ENCODE measurements at places on chromosomes 2 and 18. TPM values are rescaled to one million over a fixed set of nuclear protein-coding genes. Genes with fewer than 3 reads are reported as not detected.

GRCh38 chr2:8513601-8514273, 168.1 kb upstream of the ID2 start:
- no peak for DNase-seq

- DNase-seq = no peak
Measured at GRCh38 chr18:13527730-13528129, 198.6 kb downstream of the FAM210A start.

- no peak for DNase-seq
Measured at GRCh38 chr2:44510246-44510645, 148.5 kb downstream of the CAMKMT start.

GRCh38 chr2:115574667-115575066, 1132.2 kb downstream of the DPP10 start:
- no peak for DNase-seq

GRCh38 chr2:216877085-216877484, 17.2 kb upstream of the TNP1 start:
- DNase-seq = no peak

DNA sequence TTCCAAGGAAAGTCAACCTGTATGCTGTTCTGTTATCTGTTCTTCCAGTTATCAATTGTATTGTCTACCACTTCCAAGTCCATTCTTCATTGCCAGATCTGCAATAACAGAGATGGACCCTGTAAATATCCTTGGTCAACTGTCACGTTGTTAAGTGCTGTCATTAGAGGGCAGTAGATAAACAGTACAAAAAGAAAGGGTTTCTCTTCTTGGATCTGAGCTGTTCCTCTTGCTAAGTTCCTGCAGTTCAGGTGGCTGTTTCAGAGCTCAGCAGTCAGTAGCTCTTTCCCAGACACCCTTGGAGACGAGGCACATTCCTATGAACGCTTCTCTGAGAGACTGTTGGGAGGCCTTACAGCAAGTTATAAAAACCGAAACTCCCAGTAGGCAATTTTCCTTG, 957.1 kb upstream of the CHAC2 start:
- DNase-seq = no peak

GRCh38 chr18:63325086-63325686, 5.6 kb upstream of the BCL2 start:
- DNase-seq = no peak

DNA sequence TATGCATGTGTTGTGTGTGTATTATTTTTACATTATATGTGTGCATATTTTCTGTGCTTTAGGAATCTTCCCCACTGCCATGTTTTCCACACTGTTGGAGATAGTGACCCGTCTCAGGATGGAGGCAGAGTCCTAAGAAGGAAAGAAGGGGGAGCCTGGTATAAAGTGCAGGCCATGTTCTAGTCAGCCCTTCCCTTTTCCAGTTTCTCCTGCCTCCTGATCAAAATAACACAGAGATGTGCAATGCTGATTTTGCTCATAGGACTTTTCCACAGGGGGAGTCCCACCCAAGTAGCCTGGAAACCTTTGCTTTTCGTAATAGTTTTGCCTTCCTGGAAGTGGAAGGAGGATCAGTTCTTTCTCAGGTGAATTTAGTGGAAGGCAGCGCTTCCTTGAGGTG, 72.8 kb upstream of the FAM237A start:
- DNase-seq = no peak

DNA sequence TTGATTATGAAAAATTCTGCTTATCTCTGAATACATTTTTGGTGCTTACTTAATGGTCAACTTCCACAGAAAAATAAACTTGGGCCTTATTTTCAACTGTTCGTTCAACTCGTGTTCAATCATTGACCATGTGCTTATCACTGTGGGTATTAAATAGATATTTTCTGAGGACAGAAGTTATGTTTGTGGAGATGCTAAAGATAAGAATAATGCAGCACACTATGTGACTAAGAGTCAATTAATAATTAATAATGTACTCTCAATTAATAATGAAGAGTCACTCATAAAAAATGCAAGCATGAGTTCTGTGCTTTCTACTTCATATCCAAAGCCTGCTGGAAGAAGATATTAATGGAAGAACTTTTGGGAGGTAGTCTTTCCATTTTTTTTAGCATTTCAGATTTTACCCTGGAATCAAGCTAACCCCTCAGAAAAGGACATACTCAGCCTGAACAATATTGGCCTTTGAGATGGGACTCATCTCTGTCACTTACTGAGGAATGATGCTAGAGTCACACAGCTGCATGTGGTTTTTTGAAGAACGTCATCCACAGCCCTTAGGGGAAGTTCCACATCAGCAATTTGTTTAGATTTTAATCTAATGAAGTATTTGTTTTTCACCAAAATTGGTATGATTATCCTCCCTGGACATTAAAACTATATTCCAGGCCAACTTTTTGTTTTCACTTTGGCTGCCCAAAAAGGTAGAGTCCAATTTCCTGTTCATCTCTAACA, 191.9 kb upstream of the CRIM1 start:
- DNase-seq = no peak

GRCh38 chr2:126971481-126972278, 73.0 kb downstream of the TEX51 start:
- peak; percentile 84 for DNase-seq

DNA sequence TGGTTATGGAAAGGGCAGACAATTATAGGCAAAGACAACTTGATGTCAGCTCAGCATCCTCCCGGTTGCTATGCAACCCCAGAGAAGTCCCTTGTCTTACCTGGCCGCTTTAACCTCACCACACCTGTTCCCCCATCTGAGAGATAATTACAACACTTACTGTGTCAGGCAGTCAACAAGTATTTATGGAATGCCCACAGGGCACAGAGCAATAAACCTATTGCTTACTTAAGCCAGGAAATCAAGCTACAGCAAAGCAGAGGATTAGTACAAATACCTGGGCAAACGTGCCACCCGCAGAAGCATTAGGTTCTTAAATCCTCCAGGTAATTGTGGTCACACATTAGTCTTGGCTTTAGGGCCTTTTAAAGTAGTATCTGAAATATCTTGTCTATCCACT, 320.4 kb upstream of the REV1 start:
- DNase-seq = no peak

- DNase-seq = no peak
Measured at GRCh38 chr2:109110170-109110569, 18.8 kb upstream of the SH3RF3 start.

GRCh38 chr2:210203147-210203546, 22.1 kb downstream of the ACADL start:
- DNase-seq = no peak

DNA sequence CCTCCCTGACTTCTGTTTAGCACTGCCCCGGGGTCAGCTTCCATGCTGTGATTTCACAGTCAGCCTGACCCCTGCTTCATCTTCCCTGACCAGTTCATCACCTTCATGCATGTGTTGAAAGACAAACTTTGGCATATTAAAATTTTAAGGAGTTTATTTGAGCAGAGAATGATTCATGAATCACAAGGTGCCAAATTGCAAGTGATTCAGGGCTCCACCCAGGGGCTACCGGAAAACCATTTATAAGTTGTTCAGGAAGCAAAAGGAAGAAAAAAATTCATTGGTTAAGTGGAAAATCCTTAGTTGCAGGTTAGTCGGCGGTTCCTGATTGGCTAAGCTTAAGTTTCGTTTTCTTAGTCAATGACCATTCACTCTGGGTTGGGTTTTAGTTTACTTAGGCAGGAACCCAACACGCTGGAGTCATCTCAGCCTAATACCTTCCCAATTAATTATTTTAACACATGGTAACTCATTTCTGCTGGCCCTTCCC, 10.6 kb downstream of the IL1F10 start:
- DNase-seq = peak; percentile 51

DNA sequence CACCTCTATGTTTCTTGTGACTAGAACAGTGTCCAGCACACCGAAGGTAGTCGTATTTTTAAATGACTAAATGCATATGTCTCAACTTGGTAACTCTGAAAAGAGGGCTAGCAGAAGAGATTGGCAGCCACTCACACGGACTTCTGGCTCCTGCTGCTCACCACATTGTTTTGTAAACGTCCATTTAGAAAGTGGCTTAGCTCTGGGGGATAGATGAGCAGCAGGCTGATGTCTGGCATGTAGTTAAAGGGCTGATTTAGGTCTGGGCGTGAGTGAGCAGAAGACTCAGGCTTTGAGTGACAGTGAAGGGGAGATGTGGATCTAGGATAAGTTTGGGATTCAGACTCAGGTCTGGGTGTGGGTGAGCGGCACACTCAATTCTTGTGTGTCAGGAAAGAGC, 372.9 kb upstream of the HS6ST1 start:
- no peak for DNase-seq

GRCh38 chr2:53040536-53041229, 726.9 kb upstream of the CHAC2 start:
- no peak for DNase-seq

Gene SPR
- total RNA-seq = 83.0 TPM

Gene RAB31
- 35.0 TPM for total RNA-seq

Gene FECH
- 168 TPM for total RNA-seq

Gene GPBAR1
- 0.63 TPM for total RNA-seq

Gene HRH4
- total RNA-seq = not detected

Gene NEU2
- not detected for total RNA-seq

Gene MEP1B
- 0.38 TPM for total RNA-seq

Gene SP140L
- 9.5 TPM for total RNA-seq

Gene LIMS4
- total RNA-seq = 4.0 TPM

Gene FHL2
- total RNA-seq = 81.2 TPM

Gene ASXL3
- total RNA-seq = 8.3 TPM

Gene CLEC4F
- not detected for total RNA-seq

Gene IGFBP5
- total RNA-seq = 1,519 TPM

Gene TFCP2L1
- total RNA-seq = 188 TPM

Data from thyroid gland (tissue), 4 donors.